RPMI7951 (cell line): ENCODE measurements at places on chromosomes 6 and 20. TPM values are rescaled to one million over a fixed set of nuclear protein-coding genes. Genes with fewer than 3 reads are reported as not detected.

GRCh38 chr6:42929821-42930360 is 611 bp downstream of the CNPY3 start:
- DNase-seq, result peak; percentile 75

STMND1 gene
- not detected in 2 replicates for total RNA-seq

- no peak for DNase-seq
These were observed 164.7 kb upstream of the CHD6 start for GRCh38 chr20:41782730-41783406.

GRCh38 chr6:45966797-45967196 is 48.9 kb downstream of the CLIC5 start:
- peak; percentile 52 for DNase-seq

GRCh38 chr6:6657820-6658217 is 69.3 kb downstream of the LY86 start:
- DNase-seq, result no peak
